ENCODE measurements at places on chromosomes 5 and 9. TPM values are rescaled to one million over a fixed set of nuclear protein-coding genes. Genes with fewer than 3 reads are reported as not detected.

SREK1IP1 gene
- 58.7 TPM for total RNA-seq

GDNF gene
- total RNA-seq, result 0.17 TPM

SERF1A gene
- total RNA-seq, result 11.5 TPM

FOXD4L6 gene
- 0.40 TPM for total RNA-seq

CBY3 gene
- 0.33 TPM for total RNA-seq

GPR21 gene
- total RNA-seq, result 1.5 TPM

SPOCK1 gene
- total RNA-seq, result 27.2 TPM

ATP10B gene
- total RNA-seq, result not detected

DIRAS2 gene
- not detected for total RNA-seq

GPR150 gene
- not detected for total RNA-seq

FOXI1 gene
- total RNA-seq, result not detected

PCDHGC5 gene
- 1.8 TPM for total RNA-seq

GRK6 gene
- total RNA-seq, result 39.1 TPM

SSNA1 gene
- 36.2 TPM for total RNA-seq

PCDHGA11 gene
- total RNA-seq, result 8.5 TPM

ARL10 gene
- total RNA-seq, result 10.7 TPM

MSX2 gene
- total RNA-seq, result 3.3 TPM

IFNA14 gene
- not detected for total RNA-seq

CYLC2 gene
- total RNA-seq, result not detected

SPINK6 gene
- 10.8 TPM for total RNA-seq

ENTREP1 gene
- 5.0 TPM for total RNA-seq

BTNL9 gene
- total RNA-seq, result not detected

KCNV2 gene
- total RNA-seq, result not detected
